ENCODE measurements at places on chromosomes 13 and 19.

DNA sequence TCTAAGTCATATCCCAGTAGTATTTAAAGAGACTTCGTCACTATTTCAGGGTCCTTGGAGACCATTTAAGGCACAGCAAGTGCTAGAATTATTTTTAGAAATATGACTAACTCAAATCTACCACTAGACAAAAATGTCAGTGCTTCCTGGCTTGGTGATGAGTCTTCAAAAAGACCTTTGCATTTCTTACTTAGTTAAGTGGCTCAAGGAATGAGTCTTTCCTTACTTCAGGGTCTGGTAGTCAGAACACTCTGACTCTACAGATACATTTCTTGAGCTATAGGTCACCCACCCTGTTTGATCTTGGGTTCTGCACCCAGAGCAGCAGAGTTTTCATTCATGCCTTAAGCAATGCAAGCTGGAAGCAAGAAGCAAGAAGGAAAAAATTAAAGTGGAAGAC lies 191.0 kb upstream of the HTR2A start:
- no peak for DNase-seq

DNA sequence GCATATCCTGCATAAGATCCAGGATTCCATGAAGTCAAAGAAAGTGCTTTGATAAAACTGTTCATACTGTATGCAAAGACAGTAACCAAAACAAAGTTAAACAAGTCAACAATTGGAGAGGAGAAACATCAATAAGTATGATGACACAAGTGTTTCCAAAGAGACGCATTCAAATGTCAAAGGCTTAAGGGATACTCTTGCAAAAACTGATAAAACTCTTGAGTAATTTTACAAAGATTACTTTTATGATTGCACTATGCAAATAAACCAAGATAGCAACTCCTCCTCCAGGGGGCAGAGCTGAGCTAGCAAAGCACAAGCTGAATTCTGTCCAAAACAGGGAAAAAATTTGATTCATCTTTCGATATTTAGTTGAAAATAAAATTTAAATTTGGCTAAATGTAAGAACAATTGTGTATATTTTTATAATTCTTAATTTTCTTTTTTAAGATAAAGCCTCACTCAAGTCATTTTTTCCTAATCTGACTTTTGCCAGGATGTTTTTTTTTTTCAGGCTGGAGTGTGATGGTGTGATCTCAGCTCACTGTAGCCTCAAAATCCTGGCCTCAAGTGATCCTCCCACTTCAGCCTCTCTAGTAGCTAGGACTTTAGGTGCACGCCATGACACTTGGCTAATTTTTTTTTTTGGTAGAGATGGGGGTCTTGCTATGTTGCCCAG lies 84.0 kb downstream of the MZT1 start:
- peak; percentile 32 for DNase-seq

GRCh38 chr19:4402171-4403004 lies at the start of gene CHAF1A:
CHAF1A (plus strand) TSS chr19:4402640; CDS start chr19:4402763, 123 bp downstream.
- DNase-seq = peak; percentile 96

- no peak for DNase-seq
Measured at GRCh38 chr13:30737511-30738337, 2.4 kb downstream of the ALOX5AP start.

GRCh38 chr13:113091891-113092775 lies 13.5 kb upstream of the F7 start:
- no peak for DNase-seq

- DNase-seq = no peak
Measured at GRCh38 chr19:4215807-4216206, 13.5 kb upstream of the EBI3 start.

- no peak for DNase-seq
Measured at GRCh38 chr13:21709697-21710096, 38.8 kb downstream of the FGF9 start.

GRCh38 chr13:25890671-25891212 lies 161.1 kb downstream of the SHISA2 start:
- DNase-seq = no peak

GRCh38 chr19:43820098-43820883 lies 6.8 kb upstream of the ZNF283 start:
- peak; percentile 31 for DNase-seq

DNA sequence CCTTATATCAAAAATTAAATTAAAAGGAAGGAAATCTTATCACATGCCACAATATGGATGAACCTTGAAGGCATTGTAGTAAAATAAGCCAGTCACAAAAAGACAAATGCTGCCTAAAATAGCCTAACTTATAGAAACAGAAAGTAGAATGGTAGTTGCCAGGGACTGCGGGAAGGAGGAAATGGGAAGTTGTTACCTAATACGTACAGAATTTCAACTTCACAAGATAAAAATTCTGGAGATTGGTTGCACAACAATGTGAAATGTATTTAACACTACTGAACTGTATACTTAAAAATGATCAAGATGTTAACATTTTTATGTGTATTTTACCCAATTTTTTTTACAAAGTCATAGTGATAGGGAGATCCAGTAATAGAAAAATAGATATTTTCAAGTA lies 10.2 kb upstream of the N4BP2L2 start:
- no peak for DNase-seq

DNA sequence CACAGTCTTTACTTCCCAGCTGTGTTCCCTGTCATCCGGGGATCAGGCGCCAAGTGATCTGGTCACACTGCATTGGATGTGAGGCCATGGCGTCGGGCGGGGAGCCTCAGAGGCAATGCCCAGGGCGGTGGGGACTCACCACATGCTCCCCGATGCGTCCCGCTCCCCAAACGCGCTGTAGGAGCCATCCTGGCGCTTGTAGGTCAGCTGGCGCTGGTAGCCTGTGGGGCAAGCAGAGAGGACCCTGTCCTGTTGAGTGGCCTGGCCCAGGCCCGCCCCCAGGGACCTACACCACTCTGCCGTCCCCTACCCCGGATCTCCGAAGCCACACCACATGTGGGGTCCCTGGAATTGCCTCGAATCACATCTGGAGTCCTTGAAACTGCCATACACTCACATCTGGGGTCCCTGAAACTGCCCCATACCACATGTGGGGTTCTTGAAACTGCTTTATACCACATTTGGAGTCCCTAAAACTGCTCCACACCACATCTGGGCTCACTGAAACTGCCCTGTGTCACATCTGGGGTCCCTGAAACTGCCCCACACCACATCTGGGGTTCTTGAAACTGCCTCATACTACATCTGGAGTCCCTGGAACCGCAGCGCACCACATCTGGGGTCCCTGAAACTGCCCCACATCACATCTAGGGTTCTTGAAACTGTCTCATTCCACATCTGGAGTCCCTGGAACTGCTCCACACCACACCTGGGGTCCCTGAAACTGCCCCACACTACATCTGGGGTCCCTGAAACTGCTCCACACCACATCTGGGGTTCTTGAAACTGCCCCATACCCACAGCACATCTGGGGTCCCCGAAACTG lies 33.2 kb downstream of the F2RL3 start:
- DNase-seq = no peak

- peak; percentile 81 for DNase-seq
Measured at GRCh38 chr19:18112989-18113478, 15.5 kb downstream of the MAST3 start.

DNA sequence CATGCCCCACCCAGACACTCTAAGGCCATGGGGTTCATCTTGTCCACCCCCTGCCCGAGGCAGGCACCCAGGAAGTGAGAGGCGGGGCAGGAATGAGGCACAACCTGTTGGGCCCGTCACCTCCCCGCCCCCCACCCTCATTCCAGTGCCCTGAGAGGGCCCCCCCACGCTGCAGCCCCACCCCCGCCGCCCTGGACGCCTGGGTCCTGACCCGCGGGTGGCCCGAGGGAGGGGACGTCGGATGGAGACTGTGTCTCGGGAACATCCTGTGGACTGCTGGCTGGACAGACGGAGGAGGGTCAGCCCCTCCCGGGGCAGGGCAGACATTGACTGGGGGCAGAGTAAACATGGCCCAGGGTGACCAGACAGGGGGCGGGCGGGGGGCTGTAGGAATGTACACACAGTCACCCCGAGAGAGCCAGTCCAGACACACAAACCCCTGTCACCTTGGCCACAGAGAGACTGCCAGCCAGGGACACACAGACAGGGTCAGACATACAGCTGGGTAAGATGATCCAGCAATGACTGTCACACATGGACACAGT lies 7.4 kb upstream of the JUNB start:
- DNase-seq = no peak

DNA sequence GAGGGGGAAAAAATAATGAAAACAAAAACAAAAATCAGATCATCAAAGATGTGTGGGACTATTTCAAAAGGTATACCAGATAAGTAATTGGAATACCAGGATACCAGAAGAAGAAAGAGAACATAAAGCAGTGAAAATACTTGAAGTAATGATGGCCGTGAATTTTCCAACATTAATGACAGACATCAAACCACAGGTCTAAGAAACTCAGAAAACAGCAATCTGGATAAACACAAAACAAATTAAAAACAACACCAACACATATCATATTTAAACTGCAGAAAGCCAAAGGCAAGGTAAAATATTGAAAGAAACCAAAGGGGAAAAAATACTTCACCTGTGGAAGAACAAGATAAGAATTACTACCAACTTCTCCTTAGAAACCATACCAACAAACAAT lies 24.2 kb upstream of the UFM1 start:
- DNase-seq = no peak

GRCh38 chr19:55241143-55241934 lies 12.8 kb upstream of the TMEM86B start:
- no peak for DNase-seq

- DNase-seq = no peak
Measured at GRCh38 chr19:30089086-30089665, 147.1 kb downstream of the URI1 start.

GRCh38 chr19:30082168-30082567 lies 140.1 kb downstream of the URI1 start:
- DNase-seq = no peak

- no peak for DNase-seq
Measured at GRCh38 chr19:20858861-20859260, 64.2 kb upstream of the ZNF85 start.

DNA sequence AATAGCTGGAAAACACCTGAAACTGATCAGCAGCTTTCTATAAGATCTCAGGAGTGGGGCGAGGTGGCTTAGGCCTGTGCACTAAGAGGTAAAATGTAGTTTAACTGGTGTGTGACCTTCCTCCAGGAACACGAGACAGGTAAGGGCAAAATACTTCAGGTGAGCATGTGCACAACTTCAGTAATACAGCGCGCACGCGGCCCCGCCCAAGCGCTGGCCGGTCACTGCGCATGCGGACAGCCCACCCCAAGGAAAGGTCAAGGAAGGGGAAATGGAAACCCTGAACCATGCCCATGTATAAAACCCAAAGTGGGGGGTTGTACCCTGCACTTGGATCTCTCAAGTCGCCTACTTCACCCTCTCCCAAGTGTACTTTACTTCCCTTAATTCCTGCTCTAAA lies 49.4 kb upstream of the ARHGEF7 start:
- no peak for DNase-seq

DNA sequence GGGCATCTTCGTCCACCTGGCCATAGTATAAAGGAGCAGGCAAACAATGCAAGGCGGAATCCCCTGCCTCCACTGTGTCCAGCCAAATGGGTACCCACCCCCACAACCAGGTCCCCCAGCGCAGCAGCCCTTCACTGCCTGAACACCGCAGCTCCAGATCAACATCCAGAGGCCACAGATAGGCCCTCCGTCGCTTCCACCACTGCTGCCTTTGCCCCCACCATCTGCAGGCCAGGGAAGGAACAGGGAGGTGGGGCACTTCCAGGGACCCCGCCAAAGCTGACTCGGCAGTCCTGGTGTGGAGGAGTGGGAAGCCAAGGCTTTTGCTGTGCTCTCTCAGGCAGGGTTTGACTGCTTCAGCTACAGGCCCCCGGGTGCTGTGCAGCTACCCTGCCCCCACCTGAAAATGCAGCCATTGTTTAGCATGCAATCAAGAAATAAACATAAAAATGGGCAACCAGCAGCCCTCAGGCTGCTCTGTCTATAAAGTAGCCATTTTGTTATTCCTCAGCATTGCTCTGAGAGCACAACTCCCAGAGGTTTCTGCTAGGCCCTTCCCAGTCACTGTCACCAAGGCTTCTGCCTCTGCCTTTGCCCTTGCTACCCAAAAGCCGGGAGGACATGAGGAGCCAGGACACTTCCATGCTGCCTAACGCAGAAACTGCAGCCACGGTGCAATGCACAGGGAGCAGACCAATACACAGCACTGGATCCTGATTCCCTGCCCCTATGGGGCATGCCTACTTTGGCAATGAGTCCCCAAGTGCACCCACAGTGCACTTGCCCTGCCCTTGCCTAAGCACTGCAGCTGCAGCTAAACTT lies 733.2 kb upstream of the KLHL1 start:
- no peak for DNase-seq

GRCh38 chr13:72932250-72932649 lies 126.6 kb upstream of the KLF5 start:
- no peak for DNase-seq

- no peak for DNase-seq
Measured at GRCh38 chr19:39916851-39917396, 17.5 kb downstream of the FCGBP start.

Data from activated T-cell treated with anti-CD3 and anti-CD28 coated beads, Interleukin-2, amount 50 U/mL, for 1 hour (primary cell).